ENCODE measurements at places on chromosomes 16 and 17.
A peak's percentile ranks its signal among the peaks of the same experiment; 100 is the strongest.

DNA sequence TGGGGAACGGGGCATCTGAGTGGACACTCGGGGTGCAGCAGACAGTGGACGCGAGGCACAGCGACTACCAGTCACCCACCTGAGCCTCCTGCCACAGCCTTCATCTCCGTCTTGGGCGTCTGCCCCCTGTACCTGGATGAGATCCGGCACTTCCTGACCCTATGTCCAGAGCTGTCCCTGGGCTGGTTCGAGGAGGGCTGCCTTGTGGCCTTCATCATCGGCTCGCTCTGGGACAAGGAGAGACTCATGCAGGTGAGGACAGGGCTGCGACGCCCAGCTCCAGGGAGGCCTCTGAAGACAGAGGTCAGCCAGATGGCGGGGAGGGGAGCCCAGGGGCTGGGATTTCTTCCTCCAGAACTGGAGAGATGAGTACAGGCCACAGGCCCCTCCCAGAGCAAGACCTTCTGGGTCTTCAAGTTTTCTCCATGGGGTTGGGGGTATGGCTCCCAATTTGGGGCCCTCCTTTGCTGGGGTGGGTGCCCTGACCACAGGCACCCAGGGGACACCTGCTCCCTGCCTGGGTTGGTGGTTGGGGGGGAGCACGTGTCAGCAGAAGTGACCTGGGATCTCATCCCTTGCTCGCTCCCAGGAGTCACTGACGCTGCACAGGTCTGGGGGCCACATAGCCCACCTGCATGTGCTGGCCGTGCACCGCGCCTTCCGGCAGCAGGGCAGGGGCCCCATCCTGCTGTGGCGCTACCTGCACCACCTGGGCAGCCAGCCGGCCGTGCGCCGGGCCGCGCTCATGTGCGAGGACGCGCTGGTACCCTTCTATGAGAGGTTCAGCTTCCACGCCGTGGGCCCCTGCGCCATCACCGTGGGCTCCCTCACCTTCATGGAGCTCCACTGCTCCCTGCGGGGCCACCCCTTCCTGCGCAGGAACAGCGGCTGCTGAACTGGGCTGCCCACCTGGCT, 1.9 kb downstream of the AANAT start:
- no peak overlapping the region for H3K4me3 ChIP-seq
- no peak overlapping the region for H3K27ac ChIP-seq
- H3K4me1 ChIP-seq: peaks cover 8% of the 10 kb centered on the region
- H3K27me3 ChIP-seq: peaks cover 52% of the 10 kb centered on the region
- H3K36me3 ChIP-seq: no peaks in the 10 kb centered on the region

GRCh38 chr16:16158082-16158658, 65.1 kb downstream of the ABCC6 start:
- H3K27ac ChIP-seq: no peak overlapping the region
- no peak overlapping the region for H3K4me3 ChIP-seq
- H3K36me3 ChIP-seq: no peaks in the 10 kb centered on the region
- no peaks in the 10 kb centered on the region for H3K4me1 ChIP-seq
- no peaks in the 10 kb centered on the region for H3K27me3 ChIP-seq
- DNase-seq: no peak

GRCh38 chr17:82627405-82627804, 20.8 kb downstream of the WDR45B start:
- no peaks in the 10 kb centered on the region for H3K27me3 ChIP-seq
- H3K4me1 ChIP-seq: no peaks in the 10 kb centered on the region
- H3K27ac ChIP-seq: no peak overlapping the region
- DNase-seq: no peak
- no peak overlapping the region for H3K4me3 ChIP-seq

DNA sequence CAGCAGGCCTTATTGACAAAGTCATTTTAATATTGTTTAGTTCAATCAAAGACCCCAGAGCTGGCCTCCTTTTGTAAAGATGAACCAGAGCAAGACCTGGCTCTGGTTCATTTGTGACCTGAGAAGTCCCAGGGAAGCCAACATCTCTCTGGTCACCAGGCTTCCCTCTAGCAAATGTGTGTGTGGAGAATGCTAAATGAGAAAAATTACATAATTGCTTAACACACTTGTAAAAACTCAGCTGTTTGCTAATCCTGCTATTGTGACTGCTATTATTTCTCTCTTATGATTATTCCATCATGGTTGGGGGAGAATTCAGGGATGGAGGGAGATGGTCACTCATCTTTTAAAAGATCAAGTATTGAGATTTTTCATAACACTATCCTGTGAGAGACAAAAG, 94.3 kb upstream of the CLEC3A start:
- DNase-seq: no peak

- no peaks in the 10 kb centered on the region for H3K4me1 ChIP-seq
- no peak overlapping the region for H3K27ac ChIP-seq
- DNase-seq: no peak
- H3K36me3 ChIP-seq: no peaks in the 10 kb centered on the region
- no peaks in the 10 kb centered on the region for H3K27me3 ChIP-seq
Measured at GRCh38 chr17:55068862-55069811, 100.6 kb downstream of the STXBP4 start.

GRCh38 chr17:15912416-15912955, 32.4 kb upstream of the ADORA2B start:
- H3K4me3 ChIP-seq: no peak overlapping the region
- H3K27me3 ChIP-seq: peaks cover 7% of the 10 kb centered on the region
- no peaks in the 10 kb centered on the region for H3K4me1 ChIP-seq
- H3K27ac ChIP-seq: no peak overlapping the region

- H3K4me1 ChIP-seq: peaks cover 11% of the 10 kb centered on the region
- no peak overlapping the region for H3K4me3 ChIP-seq
- no peaks in the 10 kb centered on the region for H3K36me3 ChIP-seq
- H3K27ac ChIP-seq: no peak overlapping the region
Measured at GRCh38 chr16:17377360-17378324, 93.1 kb downstream of the XYLT1 start.

DNA sequence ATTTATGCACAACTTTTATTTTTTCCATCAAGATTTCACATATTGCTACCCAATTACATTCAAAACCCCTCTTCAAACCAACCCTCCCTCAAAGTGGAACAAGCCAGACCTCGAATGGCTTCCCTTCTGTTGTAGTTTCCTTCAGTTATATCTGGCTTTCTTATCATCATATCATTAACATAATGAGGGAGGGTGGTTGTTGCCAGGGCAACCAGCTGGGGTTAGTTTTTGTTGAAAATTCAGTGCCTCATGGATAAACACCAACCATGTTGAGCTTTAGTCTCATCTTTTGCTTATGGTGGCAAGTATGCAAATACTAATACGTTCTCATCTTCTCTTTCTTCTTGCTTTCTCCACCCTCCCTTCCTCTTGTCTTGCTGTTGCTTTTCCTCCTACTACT, 359.7 kb downstream of the CDH11 start:
- no peak overlapping the region for H3K4me3 ChIP-seq
- H3K36me3 ChIP-seq: no peaks in the 10 kb centered on the region
- peaks cover 6% of the 10 kb centered on the region for H3K4me1 ChIP-seq
- H3K27ac ChIP-seq: no peak overlapping the region

DNA sequence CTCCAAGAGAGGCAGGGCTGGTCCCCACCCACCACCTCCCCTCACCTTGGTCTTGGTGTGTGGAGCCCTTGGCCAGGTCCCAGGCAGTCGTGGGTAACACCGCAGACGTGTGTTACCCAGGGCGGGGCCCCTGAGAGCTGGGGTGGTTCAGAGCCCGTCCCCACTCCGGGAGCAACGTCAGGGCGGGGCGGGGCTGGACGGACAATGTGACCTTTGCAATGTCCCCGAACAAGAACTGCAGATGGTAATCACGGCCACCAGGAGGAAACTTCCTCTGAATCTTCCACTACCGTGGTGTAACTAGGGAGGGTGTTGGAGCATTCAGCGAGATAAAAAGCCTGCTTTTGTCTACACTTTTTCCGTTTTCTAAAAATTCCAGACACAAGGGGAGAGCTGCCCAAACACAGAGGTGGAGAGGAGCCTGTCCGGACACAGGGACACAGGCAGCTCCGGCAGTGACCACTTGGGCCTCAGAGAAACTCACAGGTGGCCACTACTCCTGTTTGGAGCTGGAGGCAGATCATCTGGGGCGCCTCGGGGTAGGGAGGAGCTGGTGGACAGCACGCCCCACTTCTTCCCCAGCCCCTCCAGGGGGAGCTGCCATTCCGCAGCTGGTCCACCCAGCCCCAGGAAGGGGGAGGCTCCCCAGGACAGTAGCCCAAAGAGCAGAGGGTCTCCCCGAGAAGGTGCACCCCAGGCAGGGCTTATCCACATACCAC, 14.2 kb upstream of the SLC38A10 start:
- peaks cover 3% of the 10 kb centered on the region for H3K27me3 ChIP-seq
- peaks cover 24% of the 10 kb centered on the region for H3K4me1 ChIP-seq
- H3K36me3 ChIP-seq: no peaks in the 10 kb centered on the region
- H3K4me3 ChIP-seq: no peak overlapping the region
- DNase-seq: peak; percentile 54

DNA sequence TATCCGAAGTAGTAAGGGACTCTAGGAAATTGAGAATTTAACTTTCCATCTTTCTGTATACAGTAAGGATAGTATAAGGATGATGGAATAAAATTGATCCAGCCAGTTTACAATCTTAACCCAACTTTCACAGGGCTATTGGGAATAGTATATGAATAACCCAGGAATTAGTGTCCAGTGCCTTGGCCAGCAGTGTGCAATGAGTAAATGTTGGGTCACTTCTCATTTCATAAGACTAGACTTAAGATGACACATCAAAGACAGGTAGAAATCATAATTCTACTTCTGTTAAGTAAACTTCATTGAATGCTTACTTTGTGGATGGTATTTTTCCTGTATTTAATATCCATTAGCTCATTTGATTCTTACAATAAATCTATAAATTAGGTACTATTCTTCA, 949.6 kb upstream of the GOT2 start:
- no peak overlapping the region for H3K4me3 ChIP-seq
- no peaks in the 10 kb centered on the region for H3K36me3 ChIP-seq
- no peak overlapping the region for H3K27ac ChIP-seq
- no peaks in the 10 kb centered on the region for H3K27me3 ChIP-seq
- no peak for DNase-seq
- no peaks in the 10 kb centered on the region for H3K4me1 ChIP-seq

DNA sequence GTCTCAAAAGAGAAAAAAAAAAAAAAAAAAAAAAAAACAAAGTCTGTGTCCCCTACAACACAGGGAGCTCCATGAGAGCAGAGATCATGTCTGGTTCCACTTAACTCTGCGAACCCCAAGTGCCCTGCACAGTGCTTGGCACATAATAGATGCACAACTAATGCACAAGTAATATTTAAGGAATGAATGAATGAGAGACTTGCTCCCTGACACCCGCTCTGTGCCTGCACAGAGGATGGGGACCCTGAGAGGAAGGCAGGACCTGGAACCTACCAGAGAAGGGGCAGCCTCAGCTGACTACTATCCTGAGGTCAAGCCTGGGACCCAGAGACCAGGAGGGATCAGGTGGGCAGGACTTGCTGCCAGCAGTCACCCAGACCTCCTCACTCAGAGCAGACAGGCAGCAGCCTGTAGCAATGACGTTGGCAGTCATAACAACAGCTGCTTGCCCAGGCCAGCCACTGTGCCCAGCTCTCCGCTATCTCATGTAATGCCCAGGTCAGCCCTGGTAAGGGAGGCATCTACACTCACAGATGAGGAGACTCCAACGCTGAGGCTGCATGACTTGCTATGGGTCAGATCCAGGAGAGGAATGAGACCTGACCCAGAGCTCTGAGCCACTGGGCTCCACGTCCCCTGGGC, 2.9 kb downstream of the MYO15A start:
- H3K4me3 ChIP-seq: no peak overlapping the region
- no peaks in the 10 kb centered on the region for H3K27me3 ChIP-seq
- peaks cover 13% of the 10 kb centered on the region for H3K4me1 ChIP-seq
- no peak overlapping the region for H3K27ac ChIP-seq

- H3K27ac ChIP-seq: no peak overlapping the region
- H3K4me3 ChIP-seq: no peak overlapping the region
- peaks cover 36% of the 10 kb centered on the region for H3K27me3 ChIP-seq
Measured at GRCh38 chr17:7774055-7774521, 56.5 kb downstream of the DNAH2 start.

DNA sequence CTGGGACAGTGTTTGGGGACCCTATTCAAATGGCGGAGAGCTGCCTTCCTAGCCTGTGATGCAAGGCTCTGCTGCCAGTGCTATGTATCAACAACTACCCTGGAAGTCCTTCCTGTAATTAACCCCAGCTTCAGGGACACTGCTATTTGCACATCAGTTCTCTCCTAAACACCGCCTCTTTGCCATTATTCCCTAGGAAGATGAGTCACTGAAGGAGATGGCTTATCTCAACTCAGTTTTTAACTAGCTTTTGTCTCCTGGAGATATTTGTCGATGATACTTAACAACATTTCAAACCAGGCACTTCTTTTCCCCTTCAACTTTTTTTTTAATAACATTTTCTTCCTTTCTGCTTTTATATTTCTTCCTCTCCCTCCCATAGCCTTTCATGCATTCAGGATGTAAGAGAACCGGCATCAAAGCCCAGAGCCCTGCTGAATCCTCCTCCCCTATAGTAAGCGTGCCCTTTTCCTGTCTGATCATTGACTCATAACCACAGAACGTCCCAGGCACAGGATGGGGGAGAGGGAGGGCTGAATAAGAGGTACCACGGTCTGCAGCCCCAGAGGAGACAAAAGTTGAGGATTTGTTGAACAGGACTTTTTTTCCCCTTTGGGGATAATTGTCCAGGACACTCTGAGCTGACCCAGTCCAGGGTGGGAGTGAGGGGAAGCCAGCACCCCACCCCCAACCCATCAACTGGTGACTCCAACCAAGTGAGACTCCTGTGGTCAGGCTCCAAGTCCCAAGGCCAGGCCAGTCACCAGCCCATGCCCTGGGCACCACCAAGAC, 387.8 kb upstream of the SALL1 start:
- H3K27me3 ChIP-seq: no peaks in the 10 kb centered on the region
- H3K27ac ChIP-seq: peak overlapping the region; percentile 6
- no peak for DNase-seq
- H3K4me3 ChIP-seq: no peak overlapping the region
- H3K4me1 ChIP-seq: peaks cover 50% of the 10 kb centered on the region
- H3K36me3 ChIP-seq: no peaks in the 10 kb centered on the region

- DNase-seq: peak; percentile 31
- H3K4me1 ChIP-seq: peaks cover 12% of the 10 kb centered on the region
- no peak overlapping the region for H3K4me3 ChIP-seq
Measured at GRCh38 chr16:81600275-81600674, 155.7 kb downstream of the CMIP start.
